ENCODE measurements at places on chromosomes 13 and 19. TPM values are rescaled to one million over a fixed set of nuclear protein-coding genes. Genes with fewer than 3 reads are reported as not detected.

DNA sequence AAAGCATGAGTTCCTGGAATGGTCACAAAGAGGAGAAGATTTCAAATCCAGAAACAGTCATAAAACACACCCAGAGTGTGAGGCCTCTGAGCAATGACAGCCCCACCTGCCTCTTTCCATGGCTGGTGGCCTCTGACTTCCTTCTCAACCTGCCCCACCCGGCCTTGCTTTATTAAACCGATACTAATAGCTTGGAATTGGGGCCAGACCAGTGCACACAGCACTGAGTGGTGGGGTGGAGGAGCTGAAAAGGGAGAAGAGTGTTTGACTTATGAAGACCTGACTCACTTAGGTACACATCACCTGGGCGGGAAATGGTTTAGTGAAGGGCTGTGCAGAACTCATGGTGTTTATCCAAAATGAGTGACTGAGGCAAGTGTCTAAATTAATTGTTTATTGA lies 20.7 kb upstream of the CEACAM6 start:
- H3K27ac ChIP-seq, result no peak overlapping the region
- peaks cover 7% of the 10 kb centered on the region for H3K27me3 ChIP-seq
- no peak overlapping the region for H3K4me3 ChIP-seq

DNA sequence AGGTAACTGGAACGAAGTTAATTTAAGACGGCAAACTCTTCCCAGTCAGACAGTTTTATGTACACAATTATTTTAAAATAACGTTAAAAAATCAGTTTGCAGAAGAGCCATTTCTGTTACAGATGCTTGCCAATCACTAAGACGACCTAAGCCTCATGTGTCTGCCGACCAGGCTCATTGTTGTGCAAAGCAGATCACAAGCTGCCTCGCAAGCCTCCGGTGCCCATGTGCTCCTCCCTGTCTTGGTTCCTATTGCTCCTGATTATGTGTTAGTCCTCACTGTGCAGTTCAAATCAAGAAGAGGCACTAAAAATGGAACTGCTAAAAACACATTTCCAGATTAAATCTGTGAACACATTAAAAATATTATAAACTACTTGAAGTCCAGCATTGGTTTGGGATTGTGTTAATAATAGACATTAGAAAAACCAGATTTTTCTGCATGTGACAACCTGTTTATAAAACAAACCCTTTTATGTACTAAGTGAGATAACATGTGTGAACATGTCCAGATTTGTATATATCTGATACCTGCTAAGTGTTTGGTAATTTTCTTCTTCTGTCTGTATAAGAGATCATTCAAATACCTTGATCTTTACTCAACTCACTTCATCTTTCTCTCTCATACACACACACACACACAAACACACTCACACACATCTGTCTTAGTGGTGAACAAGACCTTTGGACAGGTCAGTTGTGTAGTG lies 81.9 kb upstream of the SLC15A1 start:
- no peaks in the 10 kb centered on the region for H3K4me1 ChIP-seq
- no peak overlapping the region for H3K4me3 ChIP-seq
- no peak overlapping the region for H3K27ac ChIP-seq
- H3K36me3 ChIP-seq, result no peaks in the 10 kb centered on the region
- DNase-seq, result no peak
- no peaks in the 10 kb centered on the region for H3K27me3 ChIP-seq

DNA sequence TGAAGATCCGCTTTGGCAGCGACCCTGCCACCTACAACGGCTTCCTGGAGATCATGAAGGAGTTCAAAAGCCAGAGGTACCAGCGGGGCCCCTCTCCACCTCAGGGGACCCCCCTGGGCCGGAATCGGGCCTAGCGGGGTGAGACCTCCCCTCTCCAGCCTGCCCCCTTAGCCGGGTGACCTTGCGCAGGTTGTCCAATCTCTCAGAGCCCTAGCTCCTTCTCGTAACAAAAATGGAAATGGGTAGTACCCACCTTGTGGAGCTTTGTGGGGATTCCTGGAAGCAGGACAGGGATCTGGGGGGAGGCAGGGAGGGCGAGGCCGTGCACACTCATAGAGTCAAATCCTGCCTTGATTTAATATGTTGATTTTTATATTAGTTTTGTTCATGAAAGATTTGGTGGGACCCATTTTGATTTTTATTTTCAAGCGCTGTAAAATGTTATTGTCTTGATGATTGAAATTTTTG lies 658 bp downstream of the SIN3B start:
- no peaks in the 10 kb centered on the region for H3K27me3 ChIP-seq
- peaks cover 3% of the 10 kb centered on the region for H3K36me3 ChIP-seq
- H3K4me1 ChIP-seq, result peaks cover 11% of the 10 kb centered on the region
- no peak for DNase-seq
- H3K27ac ChIP-seq, result peak overlapping the region; percentile 80

- H3K4me1 ChIP-seq, result peaks cover 22% of the 10 kb centered on the region
- H3K27me3 ChIP-seq, result no peaks in the 10 kb centered on the region
- no peak for DNase-seq
- no peak overlapping the region for H3K27ac ChIP-seq
- no peak overlapping the region for H3K4me3 ChIP-seq
These were observed 141.9 kb downstream of the PCCA start for GRCh38 chr13:100230769-100231149.

DNA sequence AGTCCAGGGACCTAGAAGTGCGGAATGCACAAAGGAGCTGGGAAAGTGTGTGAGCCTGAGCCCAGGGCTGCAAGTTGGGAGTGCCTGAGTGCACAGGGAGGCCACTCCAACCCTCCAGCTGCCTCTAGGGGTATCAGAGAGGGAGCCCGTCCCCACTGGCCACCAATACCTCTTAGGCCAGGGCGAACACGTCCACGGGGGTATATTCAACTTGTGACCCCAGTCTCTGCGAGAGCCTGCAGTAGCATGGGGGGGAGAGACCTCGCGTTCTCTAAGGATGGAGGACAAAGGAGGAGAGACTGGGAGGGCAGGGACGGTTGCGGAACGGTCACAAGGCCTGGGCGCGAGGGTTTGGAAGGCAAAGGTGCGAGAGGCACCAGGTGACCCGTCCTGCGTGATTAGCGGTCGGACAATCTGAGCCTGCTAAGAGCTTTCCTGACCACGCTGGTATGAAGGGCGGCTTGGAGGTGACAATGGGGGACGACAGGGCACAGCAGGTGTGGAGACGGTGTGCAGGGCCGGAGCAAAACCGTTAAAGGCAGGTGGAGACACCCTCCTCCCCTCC lies 676 bp downstream of the CD320 start:
- no peaks in the 10 kb centered on the region for H3K27me3 ChIP-seq
- no peaks in the 10 kb centered on the region for H3K36me3 ChIP-seq
- DNase-seq, result no peak
- H3K27ac ChIP-seq, result peak overlapping the region; percentile 86
- peaks cover 11% of the 10 kb centered on the region for H3K4me1 ChIP-seq

GRCh38 chr13:40207001-40207478 lies 459.4 kb downstream of the FOXO1 start:
- no peaks in the 10 kb centered on the region for H3K27me3 ChIP-seq
- no peak overlapping the region for H3K27ac ChIP-seq
- DNase-seq, result no peak
- no peaks in the 10 kb centered on the region for H3K36me3 ChIP-seq
- no peaks in the 10 kb centered on the region for H3K4me1 ChIP-seq

DNA sequence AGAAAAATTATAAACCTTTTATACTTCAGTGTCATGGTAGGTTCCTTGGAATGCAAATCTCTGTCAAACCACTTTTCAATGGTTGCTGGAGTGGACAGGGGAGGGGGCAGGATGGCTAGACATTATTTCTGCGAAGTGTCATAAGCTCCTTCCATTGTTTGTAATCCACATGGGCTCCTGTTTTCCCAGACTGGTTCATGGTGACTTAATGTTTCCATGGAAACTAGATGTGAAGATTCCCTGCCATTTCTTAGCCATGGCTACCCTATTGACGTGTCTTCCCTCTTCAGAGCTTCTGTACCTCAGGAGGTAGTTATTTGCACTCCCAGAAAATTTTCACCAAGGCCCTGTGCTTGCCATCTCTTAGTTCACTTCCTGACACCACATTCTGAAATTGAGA lies 95.3 kb downstream of the UFM1 start:
- no peaks in the 10 kb centered on the region for H3K36me3 ChIP-seq
- no peaks in the 10 kb centered on the region for H3K27me3 ChIP-seq
- no peak for DNase-seq
- H3K27ac ChIP-seq, result no peak overlapping the region

GRCh38 chr13:49388091-49388635 lies 55.7 kb downstream of the CAB39L start:
- H3K4me1 ChIP-seq, result no peaks in the 10 kb centered on the region
- H3K27me3 ChIP-seq, result no peaks in the 10 kb centered on the region
- H3K27ac ChIP-seq, result no peak overlapping the region
- no peak for DNase-seq
- H3K36me3 ChIP-seq, result no peaks in the 10 kb centered on the region

DNA sequence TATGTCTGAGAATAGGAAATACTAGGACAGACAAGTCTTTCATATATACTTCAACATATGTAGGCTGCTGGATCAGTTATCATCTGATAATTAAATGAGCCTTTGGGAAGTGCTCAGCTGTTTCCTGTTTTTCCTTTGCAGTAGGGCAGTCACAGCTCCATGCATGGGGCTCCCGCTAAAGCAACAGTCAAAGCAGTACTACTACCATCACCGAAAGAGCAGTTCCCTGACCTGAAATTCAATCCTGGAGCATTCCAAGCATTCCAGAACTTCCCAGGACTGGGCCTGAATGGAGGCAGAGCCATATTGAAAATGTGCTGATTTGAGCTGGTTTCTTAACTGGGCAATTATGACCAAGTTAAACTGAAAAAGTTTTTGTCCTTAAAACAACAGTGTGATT lies 20.5 kb downstream of the MICU2 start:
- DNase-seq, result no peak
- no peaks in the 10 kb centered on the region for H3K27me3 ChIP-seq
- no peaks in the 10 kb centered on the region for H3K36me3 ChIP-seq
- no peak overlapping the region for H3K27ac ChIP-seq
- no peaks in the 10 kb centered on the region for H3K4me1 ChIP-seq

GRCh38 chr13:60286707-60287106 lies 110.3 kb upstream of the TDRD3 start:
- DNase-seq, result no peak
- H3K36me3 ChIP-seq, result no peaks in the 10 kb centered on the region
- H3K4me1 ChIP-seq, result no peaks in the 10 kb centered on the region
- no peaks in the 10 kb centered on the region for H3K27me3 ChIP-seq
- no peak overlapping the region for H3K27ac ChIP-seq

- peaks cover 3% of the 10 kb centered on the region for H3K4me1 ChIP-seq
- H3K27me3 ChIP-seq, result no peaks in the 10 kb centered on the region
- no peak overlapping the region for H3K27ac ChIP-seq
These were observed 63.0 kb downstream of the TBC1D4 start for GRCh38 chr13:75418997-75419396.

CGB7 gene
- total RNA-seq, result 0.95 TPM

ANGPTL4 gene
- 46.6 TPM for total RNA-seq

NALCN gene
- 10.9 TPM for total RNA-seq
